DMS53 (cell line): ENCODE measurements at places on chromosomes 3 and 15.

GRCh38 chr3:24034464-24034863 is 89.4 kb downstream of the NR1D2 start:
- DNase-seq = no peak

GRCh38 chr3:45792516-45793172 is 3.7 kb downstream of the SLC6A20 start:
- DNase-seq = no peak

DNA sequence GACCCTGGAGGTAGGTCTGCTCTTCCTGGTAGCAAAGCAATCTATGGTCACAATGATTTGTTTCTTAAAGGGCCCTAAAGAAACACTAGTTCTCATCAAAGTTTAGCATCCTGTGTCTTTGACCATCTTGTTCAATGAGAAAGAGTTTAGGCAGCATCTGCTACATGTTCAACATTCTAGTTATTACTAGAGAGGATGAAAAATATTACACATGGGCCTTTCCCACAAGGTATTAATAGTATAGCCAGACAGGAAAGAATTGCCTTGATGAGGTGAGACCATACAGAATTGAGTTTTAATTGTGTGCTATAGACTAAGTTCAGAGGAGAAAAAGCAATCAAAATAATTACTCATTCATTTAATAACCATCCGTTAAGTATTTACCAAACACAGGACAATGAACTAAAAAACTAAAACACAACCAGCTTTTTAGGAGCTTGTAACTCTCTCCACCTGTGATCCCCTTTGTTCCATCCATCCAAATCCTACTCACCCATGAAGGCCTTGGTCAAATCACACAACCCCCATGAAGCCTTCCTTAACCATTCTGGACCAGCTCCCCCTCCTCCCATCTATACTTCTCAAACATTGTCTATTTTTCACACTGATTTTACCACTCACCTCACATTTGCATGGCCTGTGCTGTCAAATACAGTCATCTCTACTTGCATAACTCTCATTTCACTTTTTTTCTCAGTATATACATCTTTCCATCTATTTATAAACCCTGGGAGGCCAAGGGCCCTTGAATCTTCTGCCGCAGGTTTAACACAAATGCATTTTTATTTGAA is 122.9 kb downstream of the RORA start:
- no peak for DNase-seq

DNA sequence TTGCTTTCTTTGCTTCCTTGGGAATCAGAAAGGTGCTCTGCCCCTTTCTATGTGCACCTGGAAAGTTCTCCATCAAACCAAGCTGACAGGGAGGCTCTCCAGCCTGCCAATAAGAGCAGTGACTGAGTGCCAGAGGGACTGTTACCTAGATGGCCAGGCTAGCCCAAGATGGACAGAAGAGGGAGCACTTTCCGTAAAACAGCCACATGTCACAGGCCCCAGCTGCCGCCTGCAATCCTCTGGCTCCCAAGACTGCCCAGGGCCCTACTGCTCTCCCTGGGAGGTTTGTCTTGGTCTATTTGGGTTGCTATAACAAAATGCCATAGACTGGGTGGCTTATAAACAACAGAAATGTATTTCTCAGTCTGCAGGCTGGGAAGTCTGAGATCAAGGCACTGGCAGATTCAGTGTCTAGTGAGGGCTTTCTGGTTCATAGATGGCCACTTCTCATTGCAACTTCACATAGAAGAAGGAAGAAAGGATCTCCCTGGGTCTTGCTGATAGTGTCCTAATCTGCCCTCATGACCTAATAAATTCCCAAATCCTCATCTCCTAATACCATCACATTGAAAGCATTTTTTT is 72.3 kb downstream of the TAMM41 start:
- peak; percentile 57 for DNase-seq

- no peak for DNase-seq
Observed at GRCh38 chr15:27490867-27491595, 520.0 kb downstream of the GABRG3 start.

GRCh38 chr3:127174715-127175140 is 18.2 kb upstream of the PRR23E start:
- no peak for DNase-seq

DNA sequence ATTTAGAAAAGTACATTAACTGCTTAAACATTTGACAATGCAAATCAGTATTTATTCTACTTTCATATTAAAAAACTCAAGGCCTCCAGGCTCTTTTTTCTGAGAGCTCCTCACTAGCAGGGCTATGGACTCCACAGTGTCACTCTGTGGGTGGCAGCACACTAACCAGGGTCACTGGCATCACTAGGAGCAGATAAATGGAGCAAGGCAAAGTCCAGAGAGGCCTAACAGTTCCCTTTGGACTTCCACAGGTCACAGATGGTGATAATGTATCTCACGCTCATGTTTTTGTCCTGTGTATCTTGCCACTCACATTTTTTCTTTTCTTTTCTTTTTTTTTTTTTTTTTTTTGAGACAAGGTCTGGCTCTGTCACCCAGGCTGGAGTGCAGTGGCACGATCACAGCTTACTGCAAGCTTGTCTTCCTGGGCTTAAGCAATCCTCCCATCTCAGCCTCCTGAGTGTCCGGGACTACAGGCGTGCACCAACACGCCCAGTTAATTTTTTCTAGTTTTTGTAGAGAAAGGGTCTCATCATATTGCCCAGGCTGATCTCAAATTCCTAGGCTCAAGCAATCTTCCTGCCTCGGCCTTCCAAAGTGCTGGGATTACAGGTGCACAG is 7.8 kb downstream of the SPG21 start:
- no peak for DNase-seq

DNA sequence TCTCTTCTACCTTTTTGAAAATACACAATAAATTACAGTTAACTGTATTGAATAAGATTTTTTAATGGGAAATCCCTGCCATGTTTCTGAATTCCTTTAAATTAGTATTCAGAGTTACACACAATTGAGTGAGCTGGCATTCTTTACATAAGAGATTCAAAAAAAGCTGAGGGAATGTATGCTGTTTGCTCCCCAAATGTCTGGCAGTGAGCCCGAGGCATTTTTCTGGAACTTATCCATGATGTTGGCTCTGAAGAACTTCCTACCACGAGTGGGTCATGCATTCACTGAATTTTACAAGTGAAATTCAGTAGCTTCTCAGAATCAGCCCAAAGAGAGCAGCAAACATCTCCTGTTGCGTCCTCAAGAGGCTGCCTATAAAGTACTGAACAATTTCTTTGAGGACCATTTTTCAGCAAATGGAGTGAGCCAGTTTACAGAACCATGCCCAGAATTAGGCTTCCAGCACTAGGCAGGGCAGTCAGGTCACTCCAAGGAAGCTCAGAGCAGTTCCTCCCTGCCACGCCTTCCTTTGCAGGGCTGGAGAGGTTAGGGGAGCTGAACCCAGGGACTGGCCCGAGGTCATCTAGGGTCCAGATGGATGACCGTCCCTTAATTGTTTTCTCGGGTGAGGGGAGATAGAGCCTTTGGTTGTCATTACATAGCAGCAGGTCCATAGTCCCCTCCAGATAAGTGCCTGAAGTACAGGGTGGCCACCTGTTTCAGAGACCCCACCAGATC is 21.2 kb downstream of the GABRA5 start:
- DNase-seq = no peak

DNA sequence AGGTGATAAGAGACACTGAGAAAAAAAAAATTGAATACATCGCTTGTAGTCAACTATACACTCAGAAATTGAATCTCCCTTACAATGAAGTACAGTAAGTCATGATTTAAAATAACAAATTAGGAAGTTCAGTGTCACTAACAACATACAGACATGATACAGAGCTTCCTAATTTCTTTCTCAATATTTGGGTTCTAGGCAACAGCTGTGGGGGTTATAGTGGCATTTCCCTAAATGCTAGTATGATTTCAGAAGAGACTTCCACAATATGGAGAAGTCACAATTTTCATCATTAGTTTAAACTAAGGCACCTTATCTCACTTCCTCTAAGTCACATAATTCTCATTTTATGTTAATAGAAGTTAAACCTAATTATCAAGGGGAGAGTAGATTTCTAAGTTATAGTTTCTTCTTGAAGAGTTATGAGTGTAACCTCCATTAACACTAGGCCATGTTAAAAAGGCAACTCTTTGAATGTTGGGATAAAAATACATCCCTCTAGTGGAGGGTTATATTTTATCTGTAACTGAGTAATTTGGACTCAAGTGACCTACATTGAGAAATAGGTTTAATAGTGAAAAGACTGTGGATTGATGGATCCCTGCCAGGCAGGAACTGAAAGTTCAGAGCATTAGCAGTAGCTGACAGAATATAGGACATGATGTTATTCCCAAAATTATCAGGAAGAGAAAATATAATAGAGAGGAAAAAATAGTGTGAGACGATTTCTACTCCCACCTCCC is 286.0 kb upstream of the SUCLG2 start:
- DNase-seq = peak; percentile 0

DNA sequence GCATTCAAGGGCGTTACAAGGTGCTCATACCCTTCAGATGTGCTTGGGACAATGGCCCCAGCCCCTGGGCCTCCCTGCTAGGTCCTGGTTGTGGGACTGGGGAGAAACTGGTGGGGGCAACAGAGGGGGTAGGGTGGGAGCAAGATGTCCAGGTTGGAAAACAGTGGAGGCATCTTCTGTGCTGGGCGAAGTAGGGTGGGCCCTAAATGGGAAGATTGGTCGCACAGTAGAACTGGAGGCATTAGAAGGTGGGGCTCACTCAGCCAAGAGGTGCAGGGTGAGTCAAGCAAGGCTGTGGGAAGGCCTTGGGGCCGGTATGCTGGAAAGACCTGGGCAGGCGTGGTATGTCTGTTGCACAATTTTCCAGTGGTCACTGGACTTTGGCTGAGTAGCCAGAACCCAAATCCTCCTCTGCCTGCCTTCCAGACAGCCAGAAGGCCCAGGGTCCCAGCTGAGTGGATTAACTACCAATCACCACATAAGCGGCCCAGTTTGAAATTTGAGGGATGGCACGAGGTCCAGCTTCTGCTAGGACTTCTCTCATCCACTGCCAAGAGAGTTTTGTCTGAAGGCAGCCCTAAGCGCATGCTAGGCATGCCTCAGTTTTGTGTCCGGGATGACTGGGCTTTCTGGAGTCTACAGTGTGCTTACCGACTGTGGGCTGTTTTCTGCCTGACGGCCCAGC is 74.5 kb downstream of the LSM3 start:
- DNase-seq = no peak

DNA sequence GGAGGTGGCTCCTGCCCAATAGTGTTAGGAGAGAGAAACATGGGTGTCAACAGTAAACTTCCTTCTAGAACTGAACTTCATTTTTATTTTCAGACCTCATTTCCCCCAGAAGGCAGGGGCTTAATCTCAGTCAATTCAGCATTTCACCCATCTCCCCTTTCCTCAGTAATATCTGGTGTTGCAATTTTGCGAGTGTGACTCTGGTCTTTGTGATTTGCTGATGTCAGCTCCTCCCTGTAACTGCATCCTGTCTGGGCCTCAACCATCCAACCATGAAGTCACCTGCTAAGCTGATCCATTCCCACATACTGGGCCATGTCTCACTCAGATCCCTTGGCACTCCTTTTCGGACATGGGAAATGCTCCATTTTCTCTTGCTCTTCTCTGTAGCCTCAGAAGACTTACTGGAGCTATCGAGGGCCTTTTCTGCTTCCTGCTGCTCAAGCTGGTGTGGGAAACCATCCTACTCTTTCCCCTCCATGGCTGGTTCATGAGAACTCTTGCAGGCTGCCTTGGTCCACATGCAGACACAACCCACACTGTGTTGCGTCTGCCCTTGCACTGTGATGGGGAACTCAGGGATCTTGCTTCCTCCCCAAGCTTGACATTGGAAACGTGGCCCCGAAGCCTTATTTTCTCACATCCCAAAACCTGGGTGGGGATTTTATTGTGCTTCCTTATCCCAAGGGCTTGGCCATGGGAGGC is 24.6 kb downstream of the CCR4 start:
- DNase-seq = peak; percentile 2

- no peak for DNase-seq
Observed at GRCh38 chr15:67120009-67120838, 54.8 kb downstream of the SMAD3 start.

- DNase-seq = peak; percentile 80
Observed at GRCh38 chr3:25033407-25034029, 394.5 kb upstream of the RARB start.

GRCh38 chr3:53217175-53217574 is 38.6 kb downstream of the TKT start:
- DNase-seq = no peak

DNA sequence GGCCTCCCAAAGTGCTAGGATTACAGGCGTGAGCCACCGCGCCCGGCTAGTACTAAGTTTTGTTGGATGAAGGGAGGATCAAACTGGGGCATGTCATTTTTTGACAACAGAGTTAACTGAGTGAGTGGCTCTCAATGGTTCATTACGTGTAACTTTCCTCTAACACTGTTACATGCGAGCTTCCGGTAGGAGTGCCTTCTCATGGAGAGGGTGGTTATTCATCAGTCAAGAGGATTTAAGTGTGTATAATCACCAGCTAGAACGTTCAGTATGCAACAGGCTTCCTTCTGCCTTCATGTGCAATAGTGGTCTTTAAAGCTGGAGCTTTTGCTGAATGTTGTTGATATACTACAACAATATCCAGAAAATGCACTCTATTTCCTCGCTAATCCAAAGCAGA is 19.1 kb upstream of the GOLGA8A start:
- DNase-seq = no peak

DNA sequence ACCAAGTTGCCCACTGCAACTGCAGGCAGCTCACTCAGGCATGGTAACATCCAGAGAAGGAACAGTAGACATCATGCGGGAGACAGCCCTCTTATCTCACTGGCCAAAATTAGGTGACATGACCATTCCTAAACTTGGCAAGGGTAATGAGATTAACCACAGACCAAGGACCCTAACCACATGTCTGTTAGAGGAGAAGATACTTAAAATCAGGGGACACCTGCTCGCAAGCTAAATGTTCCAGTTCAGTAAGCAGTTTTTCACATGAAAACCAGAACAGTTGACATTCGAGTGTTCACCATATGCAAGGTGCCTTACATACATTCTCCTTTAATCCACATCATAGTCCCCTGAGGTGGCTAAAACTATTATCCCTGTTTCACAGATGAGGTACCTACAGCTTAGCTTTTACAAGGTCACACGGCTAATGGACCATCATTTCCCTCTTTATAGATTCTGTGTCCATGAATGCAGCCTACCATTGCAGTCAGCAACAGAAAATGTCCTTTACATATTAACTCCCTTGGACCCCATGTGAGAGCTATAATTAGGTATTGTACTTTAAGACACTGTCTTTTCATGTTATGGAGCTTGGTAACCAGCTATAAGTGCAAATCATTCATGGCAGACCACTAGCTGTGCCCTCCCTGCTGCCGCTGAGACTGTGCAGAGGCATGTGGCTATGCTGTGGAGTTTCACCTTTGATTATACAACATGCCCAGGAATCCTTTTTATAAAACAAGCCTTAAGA is 154.1 kb downstream of the LIPC start:
- DNase-seq = no peak
